Left renal cortex interstitium (tissue), 4 donors: ENCODE measurements at places on chromosomes 4 and X.

GRCh38 chr4:6085028-6085690 is 66.9 kb upstream of the C4orf50 start:
- DNase-seq = no peak

DNA sequence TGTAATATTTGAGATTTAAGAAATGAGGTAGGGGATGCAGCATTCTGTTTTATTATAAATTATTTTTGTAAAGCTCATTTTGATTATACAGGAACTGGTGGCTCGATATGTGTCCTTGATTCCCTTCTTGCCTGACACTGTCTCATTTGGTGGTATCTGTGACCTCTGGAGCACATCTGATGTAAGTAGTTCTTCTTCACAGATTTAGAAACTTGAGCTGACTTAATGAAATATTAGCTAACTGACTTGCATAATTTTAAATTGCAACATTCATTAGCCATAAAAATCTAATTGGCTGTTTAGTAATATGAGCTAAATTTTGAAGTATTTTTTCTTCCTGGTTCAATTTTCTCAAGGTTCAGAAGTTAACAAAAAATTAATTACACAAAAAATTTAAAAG is 69.1 kb downstream of the FBXL5 start:
- no peak for DNase-seq

DNA sequence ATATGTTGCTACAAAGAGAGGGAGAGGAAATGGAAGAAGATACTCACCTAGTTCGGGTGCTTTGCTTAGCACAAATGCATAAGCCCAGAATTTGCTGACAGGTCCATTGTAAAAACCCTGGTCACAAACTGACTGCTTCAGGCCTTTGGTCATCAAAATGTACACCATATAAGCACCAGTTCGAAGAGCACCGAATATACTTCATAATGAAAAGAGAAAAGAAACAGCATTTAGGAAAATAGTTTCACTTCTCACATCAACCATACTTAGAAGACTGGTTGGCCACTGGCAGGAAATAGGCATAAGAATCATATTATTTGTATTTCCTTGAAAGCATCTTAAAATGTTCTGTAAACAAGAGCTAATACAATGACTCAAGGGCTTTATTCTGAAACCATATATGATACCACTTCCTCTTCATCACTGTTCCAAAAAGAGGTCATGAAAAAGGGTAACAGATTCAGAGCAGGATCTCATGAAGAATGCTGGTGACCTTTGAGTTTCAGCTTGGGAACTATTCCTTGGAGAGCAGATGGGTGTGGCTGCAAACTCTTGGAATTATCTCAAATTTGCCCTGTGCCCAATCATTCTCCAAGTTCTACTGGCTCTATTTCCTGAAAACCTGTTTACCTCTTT is 138.7 kb downstream of the ELOVL6 start:
- DNase-seq = no peak

DNA sequence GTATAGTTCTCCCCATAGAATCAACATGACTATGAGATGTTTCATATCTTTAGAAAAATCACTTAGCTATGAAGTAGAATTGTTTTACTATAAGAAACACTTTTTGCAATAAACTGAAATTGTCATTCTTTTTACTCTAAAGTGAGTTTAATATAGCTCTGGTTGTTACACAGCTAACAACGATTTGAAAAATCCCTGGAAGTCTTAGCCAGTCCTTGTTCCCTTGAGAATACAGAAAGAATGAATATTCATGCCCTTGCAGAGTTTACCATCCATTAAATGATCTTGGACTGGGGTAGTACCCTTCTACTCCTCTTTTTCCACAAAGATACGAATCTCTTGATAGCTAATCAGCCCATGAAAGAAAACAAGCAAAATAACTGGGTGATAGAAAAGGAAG is 141.8 kb downstream of the JADE1 start:
- DNase-seq = no peak

- DNase-seq = no peak
Observed at GRCh38 chr4:14650127-14650526, 352.2 kb upstream of the CPEB2 start.

- peak; percentile 28 for DNase-seq
Observed at GRCh38 chr4:10456595-10457254, 501 bp downstream of the ZNF518B start.

DNA sequence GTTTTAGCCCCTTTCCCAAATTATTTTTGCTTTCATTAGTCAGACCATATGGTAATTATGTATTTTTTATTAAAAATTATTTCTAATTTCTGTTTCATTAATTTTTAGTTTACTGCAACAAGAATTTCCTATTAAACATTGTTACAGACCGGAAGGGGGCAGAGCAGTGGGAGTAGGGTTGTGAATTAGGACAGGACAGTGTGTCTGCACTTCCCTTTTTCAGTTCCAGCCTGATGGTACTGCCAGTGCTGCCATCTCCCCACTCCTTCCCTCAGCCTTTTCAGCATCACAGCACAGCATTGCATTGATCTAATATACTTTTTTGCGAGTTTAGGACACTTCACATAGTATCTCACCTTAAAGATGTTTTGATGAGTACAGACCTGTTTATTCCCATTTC is 76.5 kb downstream of the STIM2 start:
- no peak for DNase-seq
